Calu3 (cell line): ENCODE measurements at places on chromosomes 4 and X. TPM values are rescaled to one million over a fixed set of nuclear protein-coding genes. Genes with fewer than 3 reads are reported as not detected.

The RTL9 gene
- total RNA-seq: not detected in 2 replicates

DNA sequence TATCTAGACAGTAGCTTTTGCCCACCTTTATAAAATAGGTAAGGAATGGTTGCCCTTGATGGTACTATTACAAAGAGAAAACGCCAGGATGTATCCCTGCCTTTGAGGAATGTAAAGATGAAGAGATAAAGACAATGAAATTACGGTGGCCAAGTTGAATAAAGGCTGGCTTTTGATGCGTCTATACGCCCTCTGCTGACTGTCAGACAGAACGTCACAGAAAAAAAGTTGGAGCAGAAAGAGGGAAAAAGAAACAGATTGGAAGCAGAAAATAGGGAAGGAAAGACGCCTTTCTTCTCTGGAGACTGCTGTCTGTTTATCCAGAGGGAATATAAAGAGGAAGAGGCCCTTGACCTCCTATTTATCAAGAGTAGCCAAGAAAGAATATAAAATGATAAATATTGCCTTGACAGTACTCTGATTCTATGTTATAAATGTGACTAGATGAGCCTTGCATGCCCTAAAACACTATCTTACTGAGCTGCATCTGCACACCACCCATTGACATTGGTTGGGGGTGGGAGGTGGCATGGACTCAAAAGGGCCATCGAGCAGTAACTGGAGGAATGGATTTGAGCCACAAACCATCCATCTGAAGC, 30.6 kb downstream of the PCDH19 start:
- DNase-seq: peak; percentile 3

GRCh38 chr4:40582413-40582812, 47.3 kb downstream of the RBM47 start:
- no peak for DNase-seq

The DGAT2L6 gene
- total RNA-seq: not detected in 2 replicates

- no peak for DNase-seq
These were observed 439.5 kb downstream of the GRXCR1 start for GRCh38 chr4:43332052-43332425.

GRCh38 chr4:166315721-166316467, 442.9 kb downstream of the TLL1 start:
- DNase-seq: no peak

The EDA gene
- 5.0 and 5.7 TPM in 2 replicates for total RNA-seq

- no peak for DNase-seq
These were observed 48.5 kb upstream of the MYOZ2 start for GRCh38 chr4:119087121-119087520.
